Occipital lobe (tissue), 3 donors: ENCODE measurements at places on chromosomes 1 and 21.

DNA sequence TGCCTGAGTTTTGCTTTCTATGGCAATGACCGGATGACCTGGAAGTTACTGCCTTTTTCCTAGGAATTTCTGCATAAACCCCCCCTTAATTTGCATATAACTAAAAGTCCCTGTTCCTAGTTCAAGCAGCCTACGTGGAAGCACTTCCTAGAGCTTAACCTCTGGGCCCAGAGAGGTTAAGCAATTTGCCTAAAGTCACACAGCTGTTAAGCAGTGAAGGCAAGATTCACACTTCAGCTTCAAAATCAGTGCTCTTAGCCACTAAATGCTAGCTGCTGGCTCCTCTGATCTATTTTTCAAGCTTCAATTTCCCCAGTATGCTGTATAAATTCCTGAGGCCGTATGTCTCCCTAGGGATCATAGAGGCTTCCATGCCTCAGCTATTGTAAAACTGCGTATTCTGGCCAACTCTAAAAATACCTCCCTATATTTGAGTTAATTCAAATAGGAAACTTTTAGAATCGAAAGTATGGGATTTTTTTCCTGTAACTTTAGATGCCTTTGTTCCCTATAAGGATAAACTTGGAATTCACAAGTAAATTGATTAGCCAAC lies 53.1 kb upstream of the CD5L start:
- no peak for DNase-seq

DNA sequence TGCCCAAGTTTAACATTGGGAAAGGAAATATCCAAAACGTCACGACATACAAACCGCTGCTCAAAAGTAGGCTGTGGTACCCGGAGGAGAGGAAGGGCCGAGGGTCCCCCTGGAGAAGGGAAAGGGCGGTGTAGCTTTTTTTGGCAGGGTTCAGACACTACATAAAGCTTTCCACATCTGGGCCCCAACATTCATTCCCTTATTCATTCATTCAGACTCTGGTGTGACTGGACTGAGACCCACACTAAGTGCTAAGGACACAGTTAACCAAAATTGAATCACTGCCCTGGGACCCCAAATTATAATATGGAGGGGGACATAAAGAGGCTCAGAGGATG lies 10.3 kb upstream of the COL8A2 start:
- DNase-seq, result no peak

DNA sequence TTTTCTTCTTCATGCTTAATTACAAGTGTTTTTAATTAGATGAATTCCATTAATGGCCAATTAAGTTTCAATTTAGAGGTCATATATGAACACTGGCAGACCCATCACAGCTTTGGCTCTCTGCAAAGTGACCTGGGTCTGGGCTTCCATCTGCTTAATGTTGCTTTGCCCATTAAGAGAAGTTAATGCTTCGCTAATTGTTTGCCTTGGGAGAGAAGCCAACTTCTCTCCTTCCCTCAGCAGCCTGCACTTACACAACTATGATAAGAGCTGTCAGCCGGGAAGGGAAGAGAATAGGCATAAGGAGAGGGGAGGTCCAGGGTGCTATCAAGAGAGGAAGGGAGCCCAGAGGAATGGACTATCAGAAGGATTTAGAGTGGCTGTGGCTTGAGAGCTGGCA lies 29.0 kb upstream of the CCDC190 start:
- DNase-seq, result no peak

GRCh38 chr1:201460814-201461644 lies 8.0 kb downstream of the PHLDA3 start:
- no peak for DNase-seq

- DNase-seq, result no peak
These were observed 1028.8 kb downstream of the ADGRL2 start for GRCh38 chr1:82829527-82829926.

DNA sequence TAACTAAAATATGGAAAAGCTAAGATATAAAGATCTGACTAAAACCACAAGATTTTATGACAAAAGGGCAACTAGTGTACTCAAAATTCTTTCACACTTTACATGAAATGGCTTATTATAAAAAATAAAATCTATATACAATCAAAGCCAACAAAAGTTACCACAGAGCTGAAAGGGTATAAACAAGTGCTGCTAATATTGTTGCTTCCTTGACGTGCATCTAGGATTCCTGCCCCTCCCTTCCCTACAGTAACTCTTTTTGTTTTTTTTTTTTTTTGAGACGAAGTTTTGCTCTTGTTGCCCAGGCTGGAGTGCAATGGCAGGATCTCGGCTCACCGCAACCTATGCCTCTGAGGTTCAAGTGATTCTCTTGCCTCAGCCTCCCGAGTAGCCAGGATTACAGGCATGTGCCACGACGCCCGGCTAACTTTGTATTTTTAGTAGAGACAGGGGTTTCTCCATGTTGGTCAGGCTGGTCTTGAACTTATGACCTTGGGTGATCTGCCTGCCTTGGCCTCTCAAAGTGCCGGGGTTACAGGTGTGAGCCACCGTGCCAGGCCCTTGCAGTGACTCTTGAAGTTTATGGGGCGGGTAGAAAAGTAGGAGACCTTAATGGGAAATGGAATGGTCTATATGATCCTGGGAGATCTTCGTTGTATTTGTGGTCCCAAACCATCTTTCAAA lies 4.5 kb downstream of the SRSF4 start:
- DNase-seq, result no peak

GRCh38 chr1:102174259-102174863 lies 177.6 kb upstream of the OLFM3 start:
- no peak for DNase-seq

DNA sequence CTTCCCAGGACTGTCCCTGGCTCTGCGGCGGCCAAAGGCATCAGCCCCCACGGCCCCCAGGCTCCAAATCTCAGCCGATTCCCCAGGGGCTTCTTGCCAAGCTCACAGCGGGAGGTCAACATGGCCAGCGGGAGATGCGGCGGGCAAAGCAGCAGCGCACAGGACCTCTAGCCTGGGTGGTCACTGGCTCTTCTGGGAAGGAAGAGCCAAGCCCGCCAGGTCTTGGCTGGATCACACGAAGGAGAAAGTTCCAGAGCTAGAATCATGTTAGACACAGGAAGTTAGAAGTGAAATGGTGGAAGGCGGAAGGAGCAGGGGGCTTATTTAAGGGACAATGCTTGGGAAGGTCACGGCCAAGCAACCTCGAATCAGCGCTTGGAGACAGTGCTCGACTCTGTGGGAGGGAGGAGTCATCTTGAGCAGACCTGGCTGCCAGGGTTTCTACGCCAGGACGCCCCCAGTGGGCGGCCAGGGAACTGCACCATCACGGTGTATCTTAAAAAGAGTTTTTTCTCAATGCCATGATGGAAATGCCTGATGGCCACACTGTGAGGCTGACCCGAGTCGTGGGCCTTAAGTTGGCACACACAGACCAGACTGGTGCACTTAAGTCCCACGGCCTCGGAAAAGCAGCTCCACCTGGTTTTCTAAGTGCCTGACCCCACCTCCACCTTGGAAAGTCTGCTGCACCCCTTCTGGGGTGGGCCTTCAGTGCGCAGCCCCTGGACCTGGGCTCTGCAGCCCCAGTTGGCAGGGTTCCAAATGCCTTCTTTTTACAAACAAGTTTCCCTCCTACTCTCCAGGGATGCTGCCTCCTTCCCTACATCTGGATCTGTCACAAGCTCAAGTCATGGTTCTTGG lies 29.3 kb downstream of the SLC66A1 start:
- DNase-seq, result peak; percentile 26

DNA sequence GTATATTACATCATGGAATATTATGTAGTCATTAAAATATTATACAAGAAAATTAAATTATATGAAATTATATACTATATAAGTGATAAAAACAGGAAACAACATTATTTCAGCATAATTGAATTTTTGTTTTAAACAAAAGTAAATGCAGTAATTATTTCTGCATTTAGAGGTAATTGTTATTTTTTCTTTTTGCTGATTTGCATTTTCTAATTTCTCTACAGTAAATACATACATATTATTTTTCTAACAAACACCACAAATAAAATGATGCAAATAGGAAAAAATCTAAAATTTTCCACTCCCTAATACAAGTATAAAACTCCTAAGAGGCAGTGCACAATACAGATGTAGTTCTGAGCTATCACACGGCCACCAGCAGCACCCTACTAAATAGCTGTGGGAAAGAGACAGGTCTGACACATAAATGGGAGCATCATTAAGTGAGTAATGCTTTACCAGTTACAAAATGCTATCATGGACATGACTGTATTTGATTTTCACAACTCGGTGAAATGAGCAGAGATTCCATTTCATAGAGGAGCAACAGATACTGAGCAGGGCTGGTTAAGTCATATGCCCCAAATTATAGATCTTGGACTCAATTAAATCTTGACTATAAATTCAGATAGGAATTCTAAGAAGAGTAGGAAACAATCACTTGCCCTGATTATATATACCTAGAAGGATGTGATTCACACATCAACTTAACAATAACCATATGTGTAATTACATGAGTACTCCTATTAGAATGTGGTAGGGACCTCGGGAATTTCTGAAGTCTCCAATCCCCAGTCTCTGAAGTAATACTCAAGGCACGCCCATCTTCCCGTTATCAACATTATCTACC lies 49.0 kb downstream of the NRIP1 start:
- no peak for DNase-seq

GRCh38 chr1:169108863-169109560 lies 2.5 kb downstream of the ATP1B1 start:
- DNase-seq, result no peak

DNA sequence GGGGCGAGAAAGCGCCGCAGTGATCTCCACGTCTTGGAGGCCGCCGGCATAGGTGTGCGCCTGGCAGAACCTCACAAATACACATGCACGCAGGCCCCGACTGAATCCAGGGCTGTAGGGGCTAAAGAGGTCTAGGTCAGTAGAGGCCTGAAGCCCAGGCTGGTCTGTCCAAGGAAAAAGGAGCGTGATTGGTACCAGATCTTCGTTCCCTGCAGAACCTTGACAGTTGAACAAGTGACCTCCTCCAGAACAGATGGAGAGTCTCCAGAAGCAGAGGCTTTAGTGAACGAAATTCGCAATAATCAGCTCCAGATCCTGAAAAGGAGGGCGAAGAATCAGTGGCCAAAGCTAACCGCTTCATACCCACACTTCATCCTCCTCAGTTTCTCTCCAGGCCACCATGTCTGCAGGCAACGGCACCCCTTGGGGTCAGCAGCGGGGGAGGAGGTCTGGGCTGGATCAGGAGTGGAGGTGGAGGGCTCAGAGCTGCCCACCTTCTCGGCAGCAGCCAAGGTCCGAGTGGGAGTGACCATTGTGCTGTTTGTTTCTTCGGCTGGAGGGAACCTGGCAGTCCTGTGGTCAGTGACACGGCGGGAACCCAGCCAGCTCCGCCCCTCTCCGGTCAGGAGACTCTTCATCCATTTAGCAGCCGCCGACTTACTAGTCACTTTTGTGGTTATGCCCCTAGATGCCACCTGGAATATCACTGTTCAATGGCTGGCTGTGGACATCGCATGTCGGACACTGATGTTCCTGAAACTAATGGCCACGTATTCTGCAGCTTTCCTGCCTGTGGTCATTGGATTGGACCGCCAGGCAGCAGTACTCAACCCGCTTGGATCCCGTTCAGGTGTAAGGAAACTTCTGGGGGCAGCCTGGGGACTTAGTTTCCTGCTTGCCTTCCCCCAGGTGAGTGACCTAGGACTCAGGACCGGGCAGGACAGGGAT lies 749 bp upstream of the PEX11B start:
- peak; percentile 23 for DNase-seq

GRCh38 chr21:42147386-42148020 lies 71.4 kb upstream of the ABCG1 start:
- DNase-seq, result no peak

GRCh38 chr1:155931332-155932038 lies 2.7 kb downstream of the KHDC4 start:
- DNase-seq, result no peak

DNA sequence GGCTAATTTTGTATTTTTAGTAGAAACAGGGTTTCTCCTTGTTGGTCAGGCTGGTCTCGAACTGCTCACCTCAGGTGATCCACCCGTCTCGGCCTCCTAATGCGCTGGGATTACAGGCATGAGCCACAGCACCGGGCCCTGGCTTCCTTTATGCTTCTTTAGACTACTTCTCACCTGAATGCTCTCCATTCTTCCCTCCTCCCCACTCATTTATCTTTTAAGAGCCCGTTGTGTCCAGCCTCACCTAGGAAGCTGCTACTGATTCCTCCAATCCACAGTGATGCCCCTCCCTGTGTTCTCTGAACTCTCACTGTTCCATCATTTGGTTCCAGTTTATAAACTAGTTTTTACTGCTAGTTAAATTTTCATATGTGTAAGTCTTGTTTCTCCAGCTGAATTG lies 44.9 kb upstream of the NR5A2 start:
- no peak for DNase-seq
